ENCODE measurements at places on chromosomes 5 and 9.

DNA sequence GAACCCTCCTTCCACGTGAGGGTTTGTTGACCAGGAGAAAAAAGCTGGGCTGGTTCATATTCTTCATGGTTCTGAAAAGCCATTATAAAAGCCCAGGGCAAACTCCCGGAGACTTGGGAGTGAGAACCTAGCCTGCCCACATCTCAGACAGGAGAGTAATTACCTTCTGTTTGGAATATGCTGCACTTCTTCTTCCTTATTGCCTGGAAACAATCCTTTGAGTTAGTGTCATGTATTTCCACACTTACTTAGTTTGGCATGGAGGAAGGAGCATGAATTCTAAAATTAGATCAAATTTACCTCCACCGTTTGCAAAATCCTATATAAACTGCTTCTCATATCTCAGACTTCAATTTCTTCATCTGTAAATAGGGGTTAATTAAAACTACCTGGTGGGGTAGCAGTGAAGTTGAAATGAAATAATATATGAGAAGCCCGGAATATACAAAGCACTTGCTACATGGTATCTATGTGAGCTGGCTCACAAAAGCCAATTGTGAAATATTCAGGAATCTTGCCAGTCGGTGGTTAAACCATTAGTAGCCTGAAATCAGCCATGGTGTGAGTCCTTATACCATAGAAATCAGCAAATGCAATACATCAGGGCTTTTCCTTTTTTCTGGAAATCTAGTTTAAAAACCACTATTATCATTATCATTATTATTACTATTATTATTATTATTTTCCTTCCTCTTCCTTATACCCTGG is 140.0 kb upstream of the RAD23B start:
- no peak for DNase-seq

DNA sequence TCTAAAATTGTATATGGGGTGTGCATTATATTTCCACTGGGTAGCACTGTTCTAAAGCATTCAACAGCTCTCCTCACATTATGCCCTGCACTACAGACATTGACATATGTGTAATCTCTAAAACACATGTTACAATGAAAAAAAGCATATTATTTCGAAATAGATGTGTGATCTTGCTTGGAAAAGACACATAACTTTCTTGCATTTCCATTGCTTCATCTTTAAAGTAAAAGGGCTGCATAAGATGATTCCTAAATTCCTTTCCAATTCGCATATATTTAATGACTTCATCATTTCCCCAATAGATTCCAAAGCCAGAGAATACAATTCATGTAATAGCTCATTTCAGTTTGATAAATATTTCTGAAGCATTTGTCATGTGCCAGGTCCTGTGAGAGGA is 566.9 kb downstream of the PDE4D start:
- no peak for DNase-seq

- no peak for DNase-seq
These were observed 119.6 kb downstream of the EFNA5 start for GRCh38 chr5:107551088-107551487.

DNA sequence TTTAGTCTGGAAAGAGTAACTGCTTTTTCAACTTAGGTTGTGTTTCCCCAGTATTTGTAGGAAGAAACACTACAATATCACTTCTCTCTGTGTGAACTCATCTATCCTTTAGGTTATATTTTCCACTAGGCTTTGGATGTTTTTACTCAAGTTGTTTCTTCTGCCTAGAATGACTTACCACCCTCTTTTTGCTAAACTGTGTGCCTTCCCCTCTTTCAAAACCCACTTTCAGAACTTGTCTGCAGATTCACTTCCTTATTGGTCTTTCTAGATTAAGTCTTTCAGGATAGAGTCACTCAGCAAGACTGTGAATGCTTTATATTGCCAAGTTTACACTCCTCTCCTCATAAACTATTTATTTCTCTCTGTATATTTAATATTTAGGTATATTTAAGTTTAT is 14.2 kb upstream of the CAST start:
- no peak for DNase-seq

GRCh38 chr5:72556351-72557166 is 49.3 kb upstream of the ZNF366 start:
- DNase-seq = no peak

- no peak for DNase-seq
These were observed 45.0 kb downstream of the PRR16 start for GRCh38 chr5:120509053-120509452.

GRCh38 chr9:95014917-95015316 is 288.4 kb downstream of the AOPEP start:
- DNase-seq = no peak

DNA sequence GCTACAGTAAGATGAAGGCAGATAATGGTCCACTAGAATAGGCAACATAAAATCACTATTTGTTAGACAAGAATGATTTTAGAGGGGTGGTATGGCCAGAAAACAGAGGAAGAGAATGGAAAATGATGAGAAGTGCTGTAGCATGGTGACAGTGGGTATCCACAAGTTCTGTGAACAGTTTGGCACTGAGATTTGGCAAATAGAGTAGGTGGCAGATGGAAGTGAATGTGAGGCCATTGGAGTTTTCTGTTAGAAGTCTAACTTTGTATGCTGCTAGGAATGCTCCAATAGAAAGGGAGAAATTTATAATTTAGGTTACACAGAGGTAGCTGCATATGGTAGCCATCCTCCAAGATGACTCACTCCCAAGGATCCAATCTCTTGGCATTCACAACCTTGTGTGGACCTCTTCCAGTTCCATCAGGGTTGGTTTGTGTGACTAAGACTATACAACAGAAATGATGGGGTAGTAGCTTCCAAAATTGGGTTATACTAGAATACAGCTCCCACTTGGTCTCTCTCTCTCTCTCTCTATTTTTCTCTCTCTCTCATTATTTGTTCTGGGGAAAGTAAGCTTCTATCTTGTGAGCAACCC is 646.9 kb upstream of the ZNF608 start:
- DNase-seq = no peak

DNA sequence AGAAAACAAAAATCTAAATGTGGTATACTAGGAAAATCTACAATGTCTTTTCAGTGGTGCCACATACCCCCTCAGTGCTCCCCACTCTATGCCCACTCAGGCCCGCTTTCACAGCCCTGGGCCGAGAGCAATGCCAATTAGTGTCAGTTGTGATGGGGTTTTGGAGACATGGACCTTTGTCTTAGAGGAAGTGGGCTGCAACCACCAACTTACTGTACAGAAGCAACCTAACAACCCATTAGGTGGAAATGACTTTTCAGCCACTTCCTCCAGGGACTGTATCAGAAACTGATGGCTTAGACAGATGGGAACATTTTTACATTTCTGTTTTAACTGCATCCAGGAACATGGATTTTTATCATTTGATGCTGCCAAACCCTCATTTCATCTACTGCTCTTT is 268.0 kb downstream of the BNC2 start:
- no peak for DNase-seq

GRCh38 chr9:114258866-114259797 is 63.8 kb upstream of the ORM1 start:
- DNase-seq = no peak

DNA sequence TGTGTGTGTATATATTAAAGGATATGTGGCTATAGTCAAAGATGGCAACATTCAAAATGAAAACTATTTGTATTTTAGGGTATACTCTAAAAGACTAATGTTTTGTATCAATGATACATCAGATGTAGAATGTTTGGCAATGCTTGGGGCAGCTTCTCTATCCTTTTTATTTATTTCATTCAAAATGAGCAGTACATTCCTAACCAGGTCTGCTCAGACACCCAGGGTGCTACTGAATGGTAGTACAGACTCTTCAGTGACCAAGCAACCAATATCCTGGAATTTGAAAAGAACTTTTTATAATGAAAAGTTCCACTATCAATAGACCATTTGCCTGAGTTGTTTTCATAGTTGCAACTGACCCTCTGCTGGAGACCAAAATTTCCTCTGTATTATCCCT is 23.9 kb downstream of the MEGF9 start:
- no peak for DNase-seq

- DNase-seq = no peak
These were observed 98.4 kb downstream of the TARS1 start for GRCh38 chr5:33539212-33539611.

DNA sequence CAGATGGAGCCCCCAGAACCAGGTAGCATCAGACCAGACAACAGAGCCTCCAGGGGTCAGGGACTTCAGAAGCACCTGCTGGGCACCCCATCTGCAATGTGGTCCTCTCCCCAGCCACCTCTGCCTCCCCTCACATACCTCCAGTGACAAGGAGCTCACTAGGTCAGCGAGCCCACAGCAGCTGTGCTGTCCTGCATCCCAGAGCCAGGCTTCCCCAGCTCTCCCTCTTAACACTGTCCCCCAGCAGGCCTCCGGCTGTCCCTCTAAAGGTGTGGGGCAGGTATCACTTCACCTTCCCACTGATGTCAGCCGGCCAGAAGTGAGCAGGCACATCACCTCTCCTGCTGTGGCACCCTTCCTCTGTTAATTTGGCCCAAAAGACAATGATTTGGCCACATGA is 83.6 kb downstream of the LMX1B start:
- no peak for DNase-seq

GRCh38 chr9:38066914-38067858 is 1.8 kb downstream of the SHB start:
- DNase-seq = peak; percentile 8

DNA sequence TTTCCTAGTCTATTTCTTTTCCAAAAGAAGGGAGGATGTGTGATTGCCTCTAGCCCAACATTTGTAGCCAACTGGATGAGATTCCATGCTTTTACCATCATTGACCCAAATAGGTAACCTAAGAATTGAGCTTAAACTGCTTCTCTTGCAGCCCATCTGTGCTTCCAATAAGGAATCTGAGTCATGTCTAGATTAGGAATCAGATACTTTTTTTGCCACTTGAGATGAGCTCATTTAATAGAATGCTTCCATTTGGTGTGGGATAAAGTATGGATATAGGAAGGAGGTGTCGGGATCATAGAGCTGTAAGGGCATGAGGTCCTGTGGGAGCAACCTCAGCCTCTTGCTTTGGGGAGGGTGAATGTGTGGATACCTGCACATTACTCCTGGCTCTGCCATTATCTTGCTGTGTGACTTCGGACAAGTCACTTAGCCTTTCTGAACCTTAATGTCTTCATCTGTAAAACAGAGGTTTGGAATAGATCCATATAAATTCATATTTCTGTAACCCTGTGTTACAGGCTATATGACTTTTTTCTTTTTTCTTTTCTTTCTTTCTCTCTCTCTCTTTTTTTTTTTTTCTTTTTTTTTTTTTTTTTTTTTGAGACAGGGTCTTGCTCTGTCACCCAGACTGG is 56.2 kb downstream of the MAP1B start:
- no peak for DNase-seq

All from T-helper 9 cell (primary cell).